Esophagus muscularis mucosa (tissue), 4 donors: ENCODE measurements at places on chromosomes 2 and 18. TPM values are rescaled to one million over a fixed set of nuclear protein-coding genes. Genes with fewer than 3 reads are reported as not detected.
A peak's percentile ranks its signal among the peaks of the same experiment; 100 is the strongest.

- no peak for DNase-seq
Observed at GRCh38 chr2:143691121-143691520, 561.9 kb downstream of the ARHGAP15 start.

- peak; percentile 34 for DNase-seq
Observed at GRCh38 chr2:149050188-149050587, 11.7 kb downstream of the LYPD6B start.

DNA sequence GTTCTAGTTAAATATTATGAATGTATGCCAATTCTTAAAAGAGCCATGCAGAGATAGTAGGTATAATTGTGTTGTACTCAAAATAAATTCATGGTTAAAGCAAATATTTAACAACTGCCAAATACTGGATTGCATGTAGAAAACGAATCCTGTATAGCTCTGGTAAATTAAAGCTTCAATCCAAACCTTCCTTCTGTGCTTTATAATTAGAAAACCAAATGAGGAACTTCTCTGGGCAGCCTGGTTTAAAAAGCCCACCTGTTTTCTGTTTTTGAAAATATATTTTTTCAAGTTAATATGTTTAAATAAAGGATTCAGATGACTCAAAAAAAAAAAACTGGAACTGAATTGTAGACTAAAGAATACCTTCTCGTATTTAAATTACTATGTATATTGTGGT lies 48.3 kb upstream of the ITGA4 start:
- DNase-seq: no peak

DNA sequence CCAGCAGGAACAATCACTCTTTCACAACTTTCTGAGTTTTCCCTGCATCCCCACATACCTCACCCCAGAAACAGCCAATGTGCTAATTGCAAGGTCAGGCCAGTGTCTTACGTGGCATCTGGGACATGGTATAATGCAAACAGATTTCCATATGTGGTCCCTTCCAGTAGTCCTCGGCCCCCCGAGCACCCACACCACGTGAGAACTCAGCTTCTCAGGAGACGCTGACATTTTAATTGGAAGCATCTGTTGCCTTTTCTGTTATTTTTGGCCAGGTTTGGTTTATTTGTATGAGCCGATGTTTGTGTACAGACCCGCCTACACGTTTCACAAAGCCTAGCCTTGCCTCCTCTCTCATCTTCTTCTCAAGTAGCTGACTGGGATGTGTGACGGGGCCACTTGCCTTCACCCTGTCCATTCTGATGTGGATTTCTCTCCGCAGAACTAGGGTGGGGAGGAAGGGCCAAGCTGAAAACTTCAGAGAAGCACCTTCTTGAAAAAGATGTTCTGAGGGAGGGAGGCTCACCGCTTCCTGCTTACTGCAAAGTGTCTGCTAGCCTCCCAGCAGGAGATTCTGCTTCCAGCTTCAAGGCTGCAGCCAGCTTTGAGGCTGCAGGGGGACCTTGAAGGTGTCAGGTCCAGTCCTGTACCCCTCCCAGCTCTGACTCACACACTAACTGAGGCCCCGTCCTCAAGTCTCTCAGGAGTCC lies 109.6 kb upstream of the SLC14A2 start:
- no peak for DNase-seq

GRCh38 chr2:164662066-164662465 lies 40.8 kb upstream of the GRB14 start:
- DNase-seq: no peak

GRCh38 chr2:88517759-88518201 lies 65.3 kb upstream of the FOXI3 start:
- no peak for DNase-seq

GRCh38 chr18:3584266-3584861 lies 134.4 kb downstream of the TGIF1 start:
- DNase-seq: peak; percentile 45

GRCh38 chr2:190504912-190505311 lies 29.6 kb downstream of the NEMP2 start:
- no peak for DNase-seq

GRCh38 chr2:14572633-14573032 lies 59.9 kb upstream of the LRATD1 start:
- DNase-seq: no peak

DNA sequence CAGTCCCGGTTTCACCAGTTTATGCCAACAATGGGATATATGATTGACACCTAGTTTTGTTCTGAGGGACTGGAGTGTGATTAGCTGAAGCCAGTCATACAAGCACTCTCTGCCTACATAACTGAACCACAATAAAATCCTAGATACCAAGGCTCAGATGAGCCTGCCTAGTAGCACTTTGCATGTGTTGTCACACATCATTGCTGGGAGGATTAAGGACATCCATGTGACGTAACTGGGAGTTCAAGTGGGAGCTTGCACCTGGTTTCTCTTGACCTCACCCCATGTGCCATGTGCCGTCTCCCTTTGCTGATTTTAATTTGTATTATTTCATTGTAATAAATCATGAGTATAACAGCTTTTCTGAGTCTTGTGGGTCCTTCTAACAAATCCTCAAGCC lies 90.3 kb downstream of the TMEM163 start:
- DNase-seq: no peak

Gene CCDC141
- 2.7 TPM for total RNA-seq

Gene NDC80
- total RNA-seq: 0.57 TPM

Gene SERPINB13
- total RNA-seq: not detected

Gene IL36G
- not detected for total RNA-seq

Gene ASB18
- total RNA-seq: not detected

Gene UGT1A10
- total RNA-seq: not detected
